Vagina (tissue), 2 donors: ENCODE measurements at places on chromosomes 7 and 10.

DNA sequence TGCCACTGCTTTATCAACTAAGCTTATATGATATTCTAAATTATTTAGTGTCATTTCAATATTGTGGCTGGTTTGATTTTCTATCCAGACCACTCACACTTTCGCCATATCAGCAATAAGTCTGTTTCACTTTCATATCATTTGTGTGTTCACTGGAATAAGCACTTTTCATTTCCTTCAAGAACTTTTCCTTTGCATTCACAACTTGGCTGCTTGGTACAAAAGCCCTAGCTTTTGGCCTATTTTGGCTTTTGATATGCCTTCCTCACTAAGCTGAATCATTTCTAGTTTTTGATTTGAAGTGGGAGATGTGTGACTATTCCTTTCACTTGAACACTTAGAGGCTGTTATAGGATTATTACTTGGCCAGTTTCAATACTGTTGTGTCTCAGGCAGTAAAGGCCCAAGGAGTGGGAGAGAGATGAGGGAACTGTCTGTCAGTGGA lies 120.9 kb upstream of the NAMPT start:
- DNase-seq, result no peak

- no peak for DNase-seq
Measured at GRCh38 chr7:135719688-135720087, 8.3 kb downstream of the SLC13A4 start.

- no peak for DNase-seq
Measured at GRCh38 chr7:2614631-2615330, 17.0 kb upstream of the TTYH3 start.

DNA sequence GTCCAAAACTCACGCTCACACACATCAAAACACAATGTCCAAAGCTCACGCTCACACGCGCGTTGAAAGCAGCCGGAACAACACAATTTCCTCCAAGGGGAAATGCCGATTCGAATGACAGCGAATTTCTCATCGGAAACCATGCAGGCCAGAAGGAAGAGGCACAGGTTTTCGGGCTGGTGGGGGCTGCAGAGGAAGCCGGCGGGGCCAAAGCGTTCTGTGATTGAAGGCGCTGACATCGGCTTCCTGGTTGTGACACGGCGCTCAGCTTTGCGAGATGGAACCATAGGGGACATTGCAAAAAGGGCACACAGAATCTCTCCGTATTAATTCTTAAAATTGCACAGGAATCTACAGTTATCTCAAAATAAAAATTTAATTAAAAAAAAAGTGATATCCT lies 61.3 kb downstream of the FOXL3 start:
- no peak for DNase-seq

- DNase-seq, result no peak
Measured at GRCh38 chr10:10092581-10092980, 925.1 kb upstream of the CELF2 start.

DNA sequence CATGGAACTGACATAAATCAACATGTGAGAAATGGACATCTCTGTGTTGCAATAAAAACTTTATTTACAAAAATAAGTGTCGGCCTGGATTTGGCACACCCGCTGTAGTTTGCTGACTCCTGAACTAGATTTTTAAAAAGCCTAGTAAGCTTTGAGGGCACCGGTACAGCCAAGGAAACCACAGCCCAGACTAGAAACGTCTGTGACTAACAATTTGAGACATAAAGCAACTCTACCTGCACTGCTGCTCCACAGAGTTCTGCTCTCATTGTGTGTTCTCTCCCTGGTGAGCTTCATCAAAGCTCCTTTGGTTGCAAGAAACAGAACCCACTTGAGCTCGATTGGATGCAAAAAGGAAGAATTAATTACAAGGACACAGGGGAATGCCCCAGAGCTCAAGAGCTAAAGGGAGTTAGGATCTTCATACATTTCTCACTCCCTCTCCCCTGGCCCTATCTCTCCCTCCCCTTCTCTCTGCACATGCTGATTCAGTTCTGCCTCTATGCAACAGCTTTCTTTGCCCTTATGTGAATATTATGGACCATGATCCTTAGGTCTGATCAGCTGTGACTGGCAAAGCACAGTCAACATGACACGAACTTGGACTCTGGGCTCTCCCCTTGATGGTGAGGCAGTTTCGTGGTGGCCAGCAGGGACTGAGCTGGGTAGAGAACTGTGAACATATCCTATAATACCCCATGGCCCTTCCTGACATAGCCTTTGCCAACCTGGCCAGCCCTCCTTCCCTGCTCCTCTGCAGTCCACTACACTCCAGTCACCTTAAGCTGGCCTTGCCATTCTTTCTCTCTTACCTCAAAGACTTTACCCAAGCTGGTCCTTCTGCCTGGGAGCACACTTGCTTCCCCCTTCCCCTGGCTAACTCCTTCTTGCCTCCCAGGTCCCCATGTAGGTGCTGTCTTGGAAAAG lies 77.5 kb upstream of the YAE1 start:
- DNase-seq, result no peak

DNA sequence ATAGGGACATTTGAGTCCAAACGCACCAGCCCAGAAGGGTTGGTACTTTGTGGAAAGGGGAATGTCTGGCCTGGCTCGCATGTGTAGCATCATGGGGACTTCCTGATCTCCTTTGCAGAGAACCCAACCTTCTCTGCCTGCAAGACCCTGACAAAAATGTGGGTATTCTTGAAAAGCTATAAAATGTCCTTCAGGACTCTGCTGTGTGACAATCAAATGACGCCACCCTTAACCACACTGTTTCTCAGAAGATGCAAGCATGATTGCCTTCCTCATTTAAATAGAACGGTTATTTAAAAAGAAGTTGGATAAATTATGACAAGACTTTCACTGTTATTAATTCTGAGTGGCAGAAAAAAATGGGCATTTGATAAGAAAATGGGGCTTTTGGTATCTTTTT lies 15.1 kb upstream of the GPR15LG start:
- no peak for DNase-seq

GRCh38 chr10:20256969-20257368 lies 440.7 kb downstream of the PLXDC2 start:
- no peak for DNase-seq

DNA sequence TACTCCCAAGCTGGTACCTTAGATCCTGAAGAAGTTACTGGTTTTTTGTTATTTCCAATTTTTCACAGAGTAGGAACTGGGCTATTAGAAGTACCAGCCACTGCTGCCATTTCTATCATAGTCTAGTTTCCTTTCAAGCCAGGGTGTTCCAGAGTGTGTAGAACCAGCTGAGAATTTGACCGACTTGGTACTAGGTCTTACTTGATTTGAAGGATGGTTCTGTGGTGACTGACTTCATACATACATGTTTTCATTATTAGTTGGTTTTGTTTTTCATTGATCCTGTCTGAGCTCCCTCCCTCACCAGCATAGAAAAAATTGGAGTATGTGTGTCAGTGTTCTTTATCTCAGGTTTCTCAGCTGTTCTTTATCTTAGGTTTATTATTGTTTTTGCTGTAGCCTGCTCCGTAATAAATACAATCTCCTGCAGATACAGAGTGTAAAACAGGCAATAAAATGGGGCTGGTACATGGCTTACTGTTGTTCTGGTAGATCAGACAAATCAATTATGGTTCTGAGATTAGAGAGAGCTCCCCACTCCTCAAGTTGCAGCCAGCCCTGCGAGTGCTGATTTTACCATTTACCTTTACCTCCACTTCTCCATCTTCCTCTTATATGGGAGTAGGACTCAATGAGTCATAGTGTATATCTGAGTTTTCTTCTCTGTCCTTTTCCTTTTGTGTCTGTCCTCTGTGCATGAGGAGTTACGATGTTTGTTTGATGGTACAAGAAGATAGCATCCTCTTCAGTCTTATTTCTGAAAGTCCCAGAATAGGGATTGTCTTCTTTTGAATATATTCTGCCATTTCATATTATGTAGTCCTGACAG lies 122.6 kb downstream of the LRRC4 start:
- DNase-seq, result no peak

GRCh38 chr10:116849248-116850057 lies at the start of gene ENO4:
Gene ENO4 (plus strand): TSS chr10:116849499. CDS start chr10:116849567, 68 bp downstream.
- DNase-seq, result peak; percentile 85

DNA sequence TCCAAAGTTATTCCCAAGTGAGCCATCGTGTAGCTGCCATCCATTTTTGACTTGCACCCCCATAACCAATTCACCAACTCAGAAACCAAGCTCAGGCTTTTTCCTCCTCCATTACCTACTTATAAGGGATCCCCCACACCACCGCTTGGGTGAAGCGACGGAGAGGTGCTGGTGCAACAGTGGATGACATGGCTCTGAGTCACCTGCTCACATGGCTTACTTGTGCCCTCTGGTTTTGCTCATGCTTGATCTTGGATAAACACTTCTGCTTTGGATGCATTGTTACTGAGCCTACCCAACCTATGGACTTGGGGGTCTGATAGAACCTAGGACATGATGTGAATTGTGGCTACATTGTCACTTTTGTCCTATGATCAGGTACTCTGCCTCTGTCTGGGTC lies 12.0 kb upstream of the AKR1B1 start:
- DNase-seq, result no peak

- DNase-seq, result no peak
Measured at GRCh38 chr10:117819304-117819703, 227.4 kb downstream of the RAB11FIP2 start.

- DNase-seq, result no peak
Measured at GRCh38 chr10:31952066-31952465, 23.4 kb upstream of the ARHGAP12 start.

DNA sequence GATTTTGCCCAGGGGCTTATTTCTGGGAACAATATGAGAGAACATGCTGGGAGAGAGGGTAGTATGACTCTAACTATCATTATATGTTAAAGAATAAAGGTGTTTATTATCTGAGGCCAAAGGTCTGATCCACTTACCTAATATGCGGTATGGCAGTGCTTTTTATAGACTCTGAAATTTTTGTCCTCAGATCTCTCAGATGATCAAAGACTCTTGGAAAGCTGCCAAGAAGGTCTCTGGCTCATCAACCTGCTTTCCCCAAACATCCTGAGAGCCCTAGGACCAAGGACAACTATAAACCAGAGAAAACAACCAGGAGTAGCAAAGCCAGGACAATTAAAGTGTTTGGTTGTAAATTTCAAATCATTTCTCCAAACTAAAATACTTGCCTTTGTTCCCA lies 255.7 kb upstream of the LRRN3 start:
- DNase-seq, result no peak

GRCh38 chr10:37992083-37992482 lies 15.6 kb upstream of the ZNF25 start:
- DNase-seq, result no peak

DNA sequence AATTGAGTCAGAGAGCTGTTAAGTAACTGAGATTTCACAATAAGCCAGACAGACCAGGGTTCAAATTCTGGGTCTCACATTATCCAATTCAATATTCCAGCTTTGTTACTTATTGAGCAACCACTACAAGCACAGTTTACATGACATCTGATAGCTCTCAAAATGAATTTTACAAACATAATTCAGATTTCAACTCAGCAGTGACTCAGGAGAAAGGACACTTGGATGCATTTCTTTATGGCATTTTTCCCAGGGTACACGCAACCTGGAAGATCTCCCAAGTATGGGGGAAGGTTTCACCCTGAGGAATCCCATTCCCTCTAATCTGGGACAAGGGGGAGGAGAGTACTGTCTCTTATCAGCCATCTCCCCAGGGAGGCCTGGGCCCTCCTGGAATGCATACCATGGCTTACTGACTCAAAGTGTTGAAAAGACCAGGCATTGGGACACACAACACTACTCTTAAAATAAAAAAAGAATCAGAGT lies 102.4 kb downstream of the CFTR start:
- peak; percentile 87 for DNase-seq

DNA sequence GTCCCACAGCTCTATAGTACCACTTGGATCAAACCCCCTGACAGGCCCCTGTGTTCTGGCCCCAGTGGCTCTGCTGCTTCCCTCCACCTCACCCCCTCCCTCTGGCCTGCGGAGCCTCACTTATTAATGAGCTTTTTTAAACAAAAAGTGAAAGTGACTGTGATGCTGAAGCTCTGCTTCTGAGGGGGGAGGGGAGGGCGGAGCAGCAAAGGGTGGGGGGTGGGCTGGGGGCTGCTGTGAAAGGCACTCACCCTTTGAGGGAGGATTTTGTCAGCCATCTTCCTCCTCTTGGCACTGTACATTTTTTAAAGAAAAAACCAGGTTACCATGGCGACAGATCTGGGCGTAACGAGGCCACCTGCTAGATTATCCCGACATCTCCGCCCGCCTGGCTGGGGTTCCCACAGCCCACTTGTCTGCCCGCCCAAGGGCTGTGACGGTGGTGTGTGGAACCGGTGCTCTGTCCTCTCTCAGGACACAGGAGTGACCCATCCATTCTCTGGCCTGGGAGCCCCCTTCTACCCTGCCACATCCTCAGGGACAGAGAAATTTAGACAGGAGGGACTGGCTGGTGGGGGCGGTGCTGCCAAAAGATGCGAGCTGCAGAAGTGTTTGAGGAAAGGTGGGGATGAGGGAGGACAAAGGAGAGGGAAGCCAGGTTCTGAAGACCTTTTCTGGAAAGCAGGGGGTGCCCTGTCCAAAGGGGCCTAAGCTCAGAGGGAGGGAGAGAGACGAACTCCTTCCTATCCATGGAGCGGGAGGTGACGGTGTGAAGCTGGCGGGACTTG lies 4.9 kb downstream of the SMARCD3 start:
- no peak for DNase-seq

DNA sequence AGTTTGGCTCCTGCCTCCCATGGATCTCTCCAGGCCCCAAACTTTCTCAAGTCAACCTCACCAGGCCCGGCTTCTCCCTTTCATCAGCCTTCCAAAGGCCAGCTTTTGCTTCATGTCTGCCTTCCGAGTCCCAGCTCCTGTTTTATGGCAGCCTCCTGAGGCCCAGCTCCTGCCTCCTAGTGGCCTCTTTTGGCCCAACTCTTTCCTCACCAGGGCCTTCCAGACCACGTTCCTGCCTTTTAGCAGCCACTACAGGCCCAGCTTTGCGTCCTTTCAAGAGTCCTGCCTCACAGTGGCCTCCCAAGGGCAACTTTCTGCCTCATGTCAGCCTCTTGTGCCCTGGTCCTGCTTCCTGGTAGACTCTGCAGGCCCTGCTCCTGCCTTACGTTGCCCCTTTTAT lies 15.3 kb upstream of the TMEM248 start:
- no peak for DNase-seq

GRCh38 chr10:3623746-3624145 lies 161.3 kb downstream of the KLF6 start:
- no peak for DNase-seq

- no peak for DNase-seq
Measured at GRCh38 chr7:30861612-30862011, 50.0 kb upstream of the AQP1 start.

DNA sequence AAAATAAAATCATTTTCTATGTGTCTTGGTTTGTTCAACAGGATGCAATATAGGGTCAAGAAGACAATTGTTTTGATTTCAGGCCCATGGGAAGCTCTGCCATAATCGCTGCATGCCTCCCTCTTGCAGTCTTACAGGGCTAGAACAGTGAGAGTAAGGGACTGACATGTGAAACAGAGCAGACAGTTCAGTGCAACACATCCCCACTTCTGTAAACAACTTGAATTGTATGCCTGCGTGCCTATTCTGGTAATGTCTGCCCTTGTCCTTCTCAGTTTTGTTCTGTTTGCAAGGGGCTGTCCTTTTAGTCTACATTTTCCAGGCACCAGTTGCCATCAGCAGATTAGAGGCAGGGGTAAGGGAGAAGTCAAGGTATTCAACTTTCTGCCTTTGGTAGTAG lies 34.8 kb upstream of the GPR37 start:
- no peak for DNase-seq

- DNase-seq, result no peak
Measured at GRCh38 chr7:24755541-24756407, 1.5 kb downstream of the GSDME start.
